Activated CD4-positive, alpha-beta T cell treated with anti-CD3 and anti-CD28 coated beads for 24 hours (primary cell): ENCODE measurements at places on chromosomes 13 and 19.

- DNase-seq: no peak
These were observed 31.1 kb upstream of the AMER2 start for GRCh38 chr13:25203127-25203740.

DNA sequence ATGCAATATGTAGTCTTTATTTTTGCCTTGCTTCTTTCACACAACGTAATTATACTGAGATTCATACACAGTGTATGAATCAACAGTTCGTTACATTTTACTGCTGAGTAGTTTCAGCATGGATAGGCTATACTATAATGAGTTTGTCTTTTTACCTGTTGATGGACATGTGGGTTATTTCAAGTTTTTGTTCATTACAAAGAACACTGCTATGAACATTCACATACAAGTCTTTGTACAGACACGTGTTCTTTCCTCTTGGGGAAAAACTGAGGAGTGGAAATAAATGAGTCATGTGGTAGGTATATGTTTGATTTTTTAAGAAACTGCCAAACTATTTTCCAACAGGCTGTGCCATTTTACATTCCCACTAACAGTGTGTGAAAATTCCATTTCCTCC, 35.1 kb downstream of the ENOX1 start:
- no peak for DNase-seq

GRCh38 chr19:15292847-15293582, 39.3 kb downstream of the BRD4 start:
- DNase-seq: no peak

GRCh38 chr13:23620613-23621315, 50.6 kb downstream of the TNFRSF19 start:
- no peak for DNase-seq

DNA sequence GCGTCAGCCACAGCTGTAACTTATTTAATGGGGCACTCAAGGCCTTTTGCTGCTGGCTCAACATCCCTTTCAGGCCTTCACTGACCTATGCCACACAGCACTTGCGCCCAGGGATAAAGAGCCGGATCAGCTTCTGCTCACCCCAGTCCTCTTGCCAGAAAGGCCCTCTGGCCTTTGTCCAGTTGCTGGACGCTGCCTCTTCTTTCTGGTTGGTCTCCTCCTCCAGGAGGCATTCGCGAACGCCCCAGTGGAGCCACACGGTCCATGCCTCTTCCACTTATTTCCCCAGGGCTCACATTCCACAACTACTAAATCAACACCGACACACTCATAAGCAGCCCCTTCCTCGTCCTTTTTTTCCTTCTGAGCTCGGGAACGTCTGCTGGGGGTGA, 3.7 kb upstream of the ZNF329 start:
- DNase-seq: no peak

GRCh38 chr13:91355826-91356710, 8.6 kb downstream of the MIR17HG start:
- no peak for DNase-seq
